ENCODE measurements at places on chromosomes 7 and 10.
A peak's percentile ranks its signal among the peaks of the same experiment; 100 is the strongest.

DNA sequence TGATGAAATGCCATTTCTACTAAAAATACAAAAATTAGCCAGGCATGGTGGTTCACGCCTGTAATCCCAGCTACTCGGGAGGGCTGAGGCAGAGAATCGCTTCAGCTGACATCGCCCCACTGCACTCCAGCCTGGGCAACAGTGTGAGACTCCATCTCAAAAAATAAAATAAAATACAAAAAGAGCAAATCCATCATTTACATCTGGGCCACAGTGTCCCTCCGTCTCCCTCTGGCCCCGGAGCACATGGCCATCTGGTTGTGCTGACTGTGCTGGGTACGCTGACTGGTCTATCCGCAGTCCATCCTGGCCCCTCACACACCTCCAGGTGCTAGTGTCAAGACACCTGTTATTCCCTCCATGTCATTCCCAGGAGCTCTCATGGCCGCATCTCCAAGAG lies 42.1 kb downstream of the KCNH2 start:
- DNase-seq, result no peak

- DNase-seq, result no peak
Observed at GRCh38 chr10:65708057-65708456, 1217.8 kb upstream of the LRRTM3 start.

DNA sequence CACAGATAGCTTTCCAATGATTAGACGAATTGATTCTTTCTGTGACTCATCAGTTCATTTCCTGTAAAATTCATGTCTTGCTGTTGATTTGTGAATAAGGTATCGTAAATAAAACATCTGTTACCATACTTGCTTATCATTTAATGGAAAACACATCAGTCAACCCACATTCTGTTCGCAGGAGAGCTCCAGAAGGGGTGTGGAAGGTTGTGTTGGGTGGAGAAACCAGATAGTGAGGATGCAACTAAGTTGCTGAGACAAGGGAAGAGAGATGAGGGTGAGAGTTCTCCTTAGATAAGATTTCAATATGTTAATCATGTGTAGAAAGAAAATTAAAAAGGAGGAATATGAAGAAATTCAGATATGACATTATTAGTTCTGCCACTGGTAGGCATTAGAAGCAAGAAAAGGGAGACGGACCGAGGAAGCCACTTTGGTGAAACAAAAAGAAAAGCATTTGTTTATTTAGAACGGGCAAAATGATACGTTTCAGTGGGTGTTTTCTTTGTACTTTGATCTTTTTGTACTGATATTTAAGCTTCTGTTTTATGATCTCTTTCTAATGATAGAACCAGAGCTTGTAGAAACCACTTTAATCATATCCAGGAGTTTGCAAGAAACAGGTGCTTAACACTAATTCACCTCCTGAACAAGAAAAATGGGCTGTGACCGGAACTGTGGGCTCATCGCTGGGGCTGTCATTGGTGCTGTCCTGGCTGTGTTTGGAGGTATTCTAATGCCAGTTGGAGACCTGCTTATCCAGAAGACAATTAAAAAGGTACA lies 7.8 kb downstream of the CD36 start:
- DNase-seq, result no peak

GRCh38 chr7:12357508-12357907 lies 46.2 kb downstream of the VWDE start:
- DNase-seq, result no peak

GRCh38 chr10:78540355-78541076 lies 506.9 kb downstream of the RPS24 start:
- no peak for DNase-seq

DNA sequence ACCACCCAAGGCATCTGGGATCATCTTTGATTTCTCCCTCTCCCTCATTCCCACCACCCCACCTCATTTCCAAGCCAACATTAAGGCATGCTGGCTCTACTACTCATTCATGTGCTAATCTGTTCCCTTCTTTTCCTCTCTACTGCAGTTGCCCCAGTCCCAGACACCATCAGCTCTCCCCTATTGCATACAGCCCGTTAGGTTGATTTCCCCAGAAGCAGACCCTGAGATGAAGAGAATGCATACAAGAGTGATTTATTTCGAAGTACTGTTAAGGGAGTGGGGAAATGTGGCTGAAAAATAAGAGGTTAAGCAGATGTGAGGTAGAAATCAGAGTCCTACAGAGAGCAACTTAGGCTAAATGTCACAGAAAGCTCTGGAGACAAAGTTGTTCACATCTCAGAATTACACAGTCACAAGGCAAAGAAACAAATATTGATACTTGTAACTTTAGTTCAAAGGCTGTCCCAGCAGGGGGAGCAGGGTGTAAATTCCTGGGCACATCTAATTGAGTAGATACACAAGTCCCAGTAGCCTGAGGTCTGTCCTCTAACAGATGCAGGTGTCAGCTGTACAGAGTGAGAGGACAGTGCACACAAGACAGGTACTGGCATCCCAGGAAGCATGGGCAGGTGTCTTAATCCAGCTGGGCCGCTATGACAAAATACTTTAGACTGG lies 20.9 kb downstream of the AKR1D1 start:
- no peak for DNase-seq

DNA sequence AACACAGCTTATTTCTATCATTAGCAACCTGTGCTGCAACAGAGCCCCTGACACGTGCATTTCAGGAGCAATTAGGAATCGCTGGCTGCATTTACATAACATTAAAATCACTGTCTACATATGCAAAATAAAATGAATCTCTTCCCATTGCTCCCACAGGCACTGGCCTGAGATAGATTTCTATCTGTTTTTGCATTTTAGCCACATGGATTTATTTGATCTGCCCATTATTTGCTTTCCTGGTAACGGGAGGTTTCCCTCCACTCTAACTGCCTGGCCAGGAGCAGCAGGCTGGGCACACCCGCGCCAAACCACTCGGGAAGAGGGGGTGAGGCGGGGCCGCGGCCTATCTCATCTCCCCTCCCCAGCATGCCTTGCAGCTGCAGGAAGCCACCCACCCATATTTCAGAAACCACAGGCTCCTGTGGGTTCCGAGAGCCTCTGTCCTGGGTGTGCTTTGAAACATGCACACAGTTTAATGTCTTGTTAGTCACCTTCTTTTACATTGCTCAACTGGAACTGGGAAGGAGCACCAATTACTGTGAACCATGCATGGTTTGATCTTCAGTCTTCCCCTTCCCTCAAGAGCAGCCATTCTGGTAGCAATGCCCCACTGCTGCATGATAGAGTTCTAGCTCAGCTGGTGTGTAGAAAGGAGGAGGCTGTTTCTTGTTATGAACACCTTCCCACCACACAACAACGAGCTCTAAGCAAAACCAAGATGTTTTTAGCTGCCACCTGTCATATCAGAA lies 37.7 kb upstream of the IKZF1 start:
- peak; percentile 49 for DNase-seq

DNA sequence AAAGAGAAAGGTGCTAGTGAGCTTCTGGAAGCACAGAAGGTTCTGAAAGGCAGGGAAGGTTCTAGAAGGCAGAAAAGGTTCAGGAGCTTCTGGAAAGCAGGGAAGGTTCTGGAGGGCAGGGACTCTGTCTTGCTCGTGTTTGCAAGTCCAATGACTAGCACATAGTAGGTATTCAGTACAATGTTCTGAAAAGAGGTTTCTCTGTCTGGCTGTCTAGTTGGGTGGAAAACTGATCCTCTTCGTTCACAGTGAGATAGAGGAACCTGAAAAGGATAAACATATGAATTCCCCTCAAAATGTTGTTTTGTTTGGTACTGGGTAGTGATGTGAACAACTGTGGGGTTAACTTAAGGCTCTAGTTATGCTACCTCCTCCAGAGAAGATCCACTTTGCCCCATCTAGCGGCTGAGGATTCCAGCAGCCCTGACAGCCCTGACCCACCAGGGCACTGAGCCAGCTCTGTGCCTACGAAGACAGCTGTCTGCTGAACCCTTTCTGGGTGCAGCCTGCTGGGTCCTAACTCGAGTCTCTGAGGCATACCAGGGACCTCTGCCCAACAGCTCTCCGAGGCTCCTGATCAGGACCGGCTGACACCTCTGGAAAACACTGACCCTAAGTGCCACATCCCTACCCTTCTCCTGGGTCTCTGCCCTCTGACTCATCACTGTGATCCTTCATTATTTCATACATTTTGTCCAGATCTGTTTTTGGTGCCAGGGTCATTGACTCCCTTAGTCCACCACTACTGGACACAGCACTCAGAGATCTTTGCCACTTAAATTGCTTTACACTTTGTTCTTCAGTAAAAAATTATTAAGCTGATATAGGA lies 15.4 kb downstream of the PTPRN2 start:
- no peak for DNase-seq

GRCh38 chr7:80699045-80699638 lies 60.7 kb downstream of the CD36 start:
- DNase-seq, result no peak

DNA sequence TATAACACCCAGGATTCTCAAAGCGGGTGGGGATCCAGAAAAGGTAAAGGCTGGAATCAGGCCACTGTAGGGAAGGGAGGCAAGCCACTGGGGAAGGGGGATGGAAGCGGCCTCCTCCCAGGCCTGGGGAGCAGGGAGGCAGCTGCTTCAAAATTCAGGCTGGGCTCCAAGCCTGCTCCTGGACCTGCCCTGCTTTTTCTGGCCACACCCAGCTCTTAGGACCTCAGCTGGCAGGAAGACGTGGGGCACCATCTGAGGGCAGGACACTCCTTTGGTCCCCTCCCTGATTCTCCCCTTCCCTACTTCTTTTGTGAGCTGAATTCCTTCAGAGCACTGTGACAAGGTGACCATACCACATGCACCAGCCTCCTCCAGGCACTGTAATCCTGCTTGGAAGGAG lies 4.6 kb upstream of the LBX1 start:
- DNase-seq, result no peak

DNA sequence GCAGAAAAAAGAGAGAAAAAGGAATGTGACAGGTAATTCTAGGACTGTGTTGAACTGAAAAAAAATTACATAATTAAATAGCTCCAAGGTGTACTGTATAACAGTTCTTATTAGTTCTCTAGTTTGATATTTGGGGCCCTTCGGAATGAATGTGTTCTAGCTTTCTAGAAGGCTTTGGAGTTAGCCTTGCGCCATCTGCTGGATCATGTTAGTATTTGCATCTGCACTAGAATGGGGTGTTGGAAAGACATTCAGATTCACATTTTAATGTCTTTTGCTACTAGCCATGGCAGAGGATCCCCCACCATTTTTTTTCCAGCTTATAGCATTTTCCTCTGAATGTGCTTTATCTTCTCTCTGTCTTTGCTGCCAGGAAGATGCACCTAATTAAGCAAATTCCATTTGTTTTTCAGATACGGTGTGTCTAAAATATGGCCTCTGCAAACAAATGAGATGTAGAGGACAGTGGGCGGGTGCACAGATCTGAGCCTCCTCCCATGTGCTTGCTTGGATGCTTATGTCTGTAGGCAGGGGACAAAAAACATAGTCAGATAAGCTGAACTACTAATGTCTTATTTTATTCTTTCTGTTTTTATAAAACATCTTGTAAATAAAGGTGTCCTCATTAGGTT lies 238.5 kb downstream of the PHF14 start:
- DNase-seq, result peak; percentile 63

DNA sequence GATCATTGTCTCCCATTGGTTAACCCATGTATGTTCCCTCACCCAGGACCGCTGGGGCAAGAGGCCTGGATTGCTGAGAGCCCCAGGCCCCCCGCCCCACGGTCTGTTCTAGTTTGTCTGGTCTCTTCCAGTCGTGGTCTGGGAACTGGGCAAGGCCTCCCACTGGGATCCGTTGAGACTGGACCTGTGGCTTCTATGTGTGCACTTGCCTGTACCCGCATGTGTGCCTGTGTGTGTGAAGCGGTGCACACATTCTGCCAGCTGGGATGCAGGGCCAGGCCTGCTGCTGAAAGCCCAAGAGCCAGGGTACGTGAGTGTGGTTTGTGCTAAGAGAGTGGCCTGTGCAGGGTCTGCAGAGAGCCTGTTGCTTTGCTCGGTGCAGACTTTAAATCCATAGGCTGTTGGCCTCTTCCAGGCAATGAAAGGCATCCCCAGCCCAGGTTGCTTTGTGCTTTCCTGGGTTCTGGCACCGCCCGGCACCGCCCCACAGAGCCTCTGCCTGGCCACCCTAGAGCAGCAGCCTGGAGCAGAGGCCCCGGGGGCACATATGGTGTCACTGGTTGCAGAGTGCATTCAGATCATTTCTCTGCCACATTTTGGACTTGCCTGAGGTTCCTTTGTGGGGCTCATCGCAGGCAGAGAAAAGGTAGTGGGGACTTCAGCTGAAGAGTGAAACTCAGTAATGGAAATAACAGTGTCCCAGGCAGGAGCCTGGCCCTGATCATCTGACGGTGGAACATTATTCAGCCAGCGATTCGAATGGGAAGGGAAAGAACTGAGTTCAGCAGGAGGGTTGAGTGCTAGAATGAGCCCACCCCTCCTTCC lies 215.5 kb downstream of the GLRX3 start:
- peak; percentile 55 for DNase-seq

DNA sequence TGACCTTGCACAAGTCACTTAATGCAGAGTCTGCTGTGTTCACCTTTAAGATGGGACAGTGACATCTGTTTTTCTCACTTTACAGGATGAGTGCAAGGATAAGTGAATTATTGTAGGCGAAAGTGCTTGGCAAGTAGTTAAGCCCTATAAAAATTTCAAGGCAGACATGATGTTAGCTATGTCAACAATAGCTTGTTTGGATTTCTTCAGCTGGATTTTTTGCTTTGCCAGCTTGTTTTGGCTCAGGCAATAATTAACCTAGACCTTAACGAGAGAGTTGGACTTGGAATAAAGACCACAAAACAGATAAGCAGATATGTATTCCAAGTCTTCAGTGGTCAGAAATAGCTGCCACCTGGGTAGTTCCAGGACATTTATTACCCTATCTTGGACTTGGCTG lies 255.2 kb downstream of the ARL4A start:
- no peak for DNase-seq

- DNase-seq, result no peak
Observed at GRCh38 chr10:100330079-100330478, at the start of gene PKD2L1. PKD2L1 (minus strand) TSS chr10:100330228; CDS start chr10:100330103, 125 bp downstream.

GRCh38 chr7:102326157-102326889 lies 29.9 kb downstream of the SPDYE6 start:
- no peak for DNase-seq

DNA sequence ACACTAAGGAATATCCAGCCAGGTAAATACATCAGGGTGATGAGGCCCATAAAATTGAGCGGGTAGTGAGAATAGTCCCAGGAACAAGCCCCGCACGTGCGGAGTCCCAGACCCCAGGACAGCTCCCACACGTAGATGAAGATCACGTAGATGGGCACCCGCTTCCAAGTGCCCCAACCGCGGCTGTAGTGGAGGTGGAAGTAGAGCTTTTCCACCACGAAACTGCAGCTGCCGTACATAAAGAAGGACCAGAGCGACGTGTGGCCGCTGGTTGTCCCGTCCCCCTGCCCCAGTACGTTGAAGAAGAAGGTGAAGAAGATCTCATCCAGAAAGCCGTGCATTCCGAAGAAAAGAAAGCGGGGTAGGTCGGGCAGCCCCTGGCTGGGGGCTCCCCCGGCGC lies 948 bp downstream of the TMEM229A start:
- no peak for DNase-seq

- DNase-seq, result no peak
Observed at GRCh38 chr7:36309716-36310115, 79.9 kb upstream of the ANLN start.

GRCh38 chr10:76089556-76090180 lies 658.2 kb downstream of the LRMDA start:
- DNase-seq, result no peak

GRCh38 chr10:112369495-112370423 lies 4.2 kb upstream of the ACSL5 start:
- DNase-seq, result peak; percentile 87
